ENCODE measurements at places on chromosomes 16 and 17.

DNA sequence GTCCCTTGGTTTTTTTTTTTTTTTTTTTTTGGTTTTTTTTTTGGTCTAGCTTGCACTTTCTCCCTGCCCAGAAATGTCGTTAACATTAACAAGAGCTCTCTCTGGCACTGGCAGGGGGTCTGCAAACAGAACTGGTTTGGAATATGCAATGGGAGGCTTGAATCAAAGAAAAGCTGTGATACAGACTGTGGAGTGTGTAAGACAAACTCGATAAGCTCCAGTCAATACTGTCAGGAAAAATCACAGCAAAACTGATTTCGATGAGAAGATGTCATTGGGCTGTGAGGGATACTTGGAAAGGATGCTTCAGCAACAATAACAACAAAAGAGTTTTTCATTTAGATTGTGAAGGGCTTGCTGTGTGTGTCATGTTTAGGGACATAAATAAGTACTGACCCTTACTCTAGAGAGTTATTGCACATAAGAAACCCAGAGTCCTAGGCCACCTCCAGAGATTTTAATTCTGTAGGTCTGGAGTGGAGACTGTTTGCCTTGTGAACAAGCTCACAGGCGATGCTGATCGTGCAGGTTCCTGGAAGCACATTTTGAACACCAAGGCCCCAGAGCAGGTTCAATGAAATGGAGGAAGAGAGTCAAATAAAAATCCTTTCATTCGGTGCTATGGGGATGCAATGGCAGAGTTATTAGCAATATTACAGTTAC is 470.7 kb upstream of the RBFOX1 start:
- DNase-seq: no peak

GRCh38 chr17:81015136-81015535 is 19.8 kb upstream of the BAIAP2 start:
- no peak for DNase-seq

- no peak for DNase-seq
Measured at GRCh38 chr16:73457851-73458250, 409.9 kb upstream of the ZFHX3 start.

GRCh38 chr16:64019339-64019738 is 1102.5 kb downstream of the CDH11 start:
- DNase-seq: no peak

- no peak for DNase-seq
Measured at GRCh38 chr16:84033251-84034195, 9.1 kb downstream of the SLC38A8 start.

GRCh38 chr17:63707151-63707550 is 7.2 kb upstream of the LIMD2 start:
- DNase-seq: no peak
